Right atrium auricular region (tissue), 2 donors: ENCODE measurements at places on chromosomes 1 and 21.

DNA sequence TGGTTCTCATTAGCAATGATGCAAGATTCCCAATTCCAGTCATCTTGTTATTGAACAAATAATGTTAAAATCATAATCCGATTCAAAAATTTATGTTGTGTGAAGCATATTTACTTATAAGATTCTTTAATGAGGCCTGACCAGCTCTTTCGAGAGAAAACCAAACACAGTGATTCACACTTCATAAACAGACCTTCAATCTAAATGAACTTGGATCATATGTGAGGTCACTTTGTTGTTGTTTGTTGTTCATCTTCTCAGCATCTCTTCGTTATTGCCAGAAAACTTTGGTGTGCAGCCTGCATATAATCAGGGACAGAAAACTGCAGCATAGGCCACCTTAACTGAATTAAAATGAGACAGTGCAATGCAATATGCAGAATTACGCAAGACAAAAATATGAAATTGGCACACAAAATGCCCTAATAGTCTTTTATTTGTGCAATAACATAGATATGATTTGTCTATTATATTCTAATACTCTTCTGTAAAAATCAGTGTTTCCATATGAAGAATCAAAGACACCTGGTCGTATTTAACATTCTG lies 30.1 kb downstream of the NCAM2 start:
- no peak for DNase-seq

DNA sequence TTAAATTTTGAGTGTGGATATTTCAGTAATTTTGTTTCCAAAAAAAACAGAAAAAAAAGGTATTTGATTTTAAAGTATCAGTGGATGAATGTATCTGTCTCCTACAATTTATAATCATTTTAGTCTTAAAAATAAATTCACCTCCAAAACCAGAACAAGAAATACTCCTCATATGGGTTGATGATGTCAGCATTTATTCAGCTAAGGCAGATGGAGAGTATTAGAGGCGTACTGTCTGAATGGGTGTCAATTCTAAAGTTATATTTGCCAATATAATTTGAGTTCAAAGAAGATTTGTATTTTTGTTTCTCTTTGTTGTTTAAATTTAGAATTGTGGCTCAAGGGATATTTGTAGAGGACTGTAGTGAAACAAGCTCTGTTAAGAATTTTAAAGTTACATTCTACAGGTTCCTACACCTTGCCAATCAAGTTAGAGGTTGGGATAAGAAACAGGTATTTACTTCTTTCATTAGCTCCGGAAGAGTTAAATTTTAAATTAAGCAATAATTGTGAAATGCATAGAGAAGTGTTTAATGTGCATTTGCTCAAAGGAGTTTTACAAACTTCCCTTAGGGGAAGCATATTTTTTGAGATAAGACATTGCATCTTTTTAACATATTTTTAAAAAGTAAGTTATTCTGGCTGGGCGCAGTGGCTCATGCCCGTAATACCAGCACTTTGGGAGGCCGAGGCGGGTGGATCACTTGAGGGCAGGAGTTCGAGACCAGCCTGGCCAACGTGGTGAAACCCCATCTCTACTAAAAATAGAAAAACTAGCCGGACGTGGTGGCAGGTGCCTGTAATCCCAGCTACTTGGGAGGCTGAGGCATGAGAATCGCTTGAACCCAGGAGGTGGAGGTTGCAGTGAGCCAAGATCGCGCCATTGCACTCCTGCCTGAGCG lies 1.2 kb downstream of the PLA2G4A start:
- DNase-seq = no peak

GRCh38 chr1:160547422-160547821 lies 24.4 kb upstream of the SLAMF6 start:
- DNase-seq = no peak

GRCh38 chr1:151635479-151636072 lies 23.7 kb downstream of the SNX27 start:
- no peak for DNase-seq

DNA sequence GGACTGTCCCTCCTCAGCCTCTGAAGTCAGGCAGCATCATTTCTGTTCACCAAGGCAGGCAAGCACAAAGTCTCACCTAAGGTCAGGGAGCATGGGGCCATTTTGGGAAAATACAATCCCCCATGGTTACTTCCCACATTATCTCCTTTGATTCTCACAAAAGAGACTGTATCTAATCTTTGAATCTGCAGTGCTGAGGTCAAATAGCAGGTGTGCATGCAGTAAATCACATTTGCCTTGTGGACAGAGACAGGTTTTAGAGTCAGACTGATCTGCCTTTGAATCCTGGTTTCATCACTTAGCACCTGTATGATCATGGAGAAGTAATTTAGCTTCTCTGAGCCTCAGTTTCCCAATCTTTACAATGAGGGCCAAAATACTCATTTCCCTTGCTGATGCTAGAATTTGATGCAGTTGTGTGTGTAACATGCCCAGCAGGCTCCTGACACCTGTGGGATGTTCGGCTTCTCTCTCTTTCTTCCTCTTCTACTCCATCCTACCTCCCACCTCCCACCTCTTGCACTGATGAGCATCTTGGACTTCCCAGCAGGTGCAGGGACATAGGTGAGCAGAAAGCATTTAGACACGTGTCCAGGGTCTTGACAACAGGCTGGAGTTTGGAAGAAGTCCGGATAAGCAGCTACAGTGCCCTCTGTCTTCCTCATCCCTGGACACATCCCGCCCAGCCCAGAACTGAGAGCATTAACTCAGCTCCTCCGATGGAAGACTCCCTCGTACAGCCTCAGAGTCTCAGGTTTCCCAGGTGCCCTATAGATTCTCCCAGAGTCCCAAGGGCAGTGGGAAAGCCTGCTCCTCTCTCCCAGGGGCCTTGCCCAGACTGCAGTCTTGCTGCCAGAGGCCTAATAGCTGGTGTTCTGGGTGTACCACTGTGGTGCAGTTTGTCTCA lies 18.9 kb downstream of the NENF start:
- DNase-seq = no peak

GRCh38 chr21:33121715-33122475 lies 52.0 kb downstream of the OLIG1 start:
- DNase-seq = no peak

- no peak for DNase-seq
These were observed 90.7 kb downstream of the GPR88 start for GRCh38 chr1:100628631-100629081.

- DNase-seq = no peak
These were observed 177.1 kb downstream of the HHAT start for GRCh38 chr1:210505601-210506496.

DNA sequence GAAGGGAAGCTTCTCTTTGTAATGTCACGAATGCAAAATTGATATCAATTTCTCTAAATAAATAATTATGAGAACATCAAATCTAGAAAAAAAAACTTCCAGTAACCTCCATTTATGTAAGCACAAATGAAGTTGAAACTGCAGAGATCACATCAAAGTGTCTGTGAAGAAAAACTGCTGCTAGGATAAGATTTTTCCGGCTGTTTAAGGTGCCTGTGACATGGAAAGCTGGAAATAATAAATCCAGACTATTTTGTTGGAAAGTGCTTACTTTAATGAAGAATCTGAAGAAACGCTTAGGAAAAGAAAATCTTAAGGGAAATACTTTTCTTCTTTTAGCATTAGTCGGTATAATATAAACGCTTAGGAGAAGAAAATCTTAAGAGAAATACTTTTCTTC lies 57.0 kb downstream of the CHRM3 start:
- DNase-seq = no peak

DNA sequence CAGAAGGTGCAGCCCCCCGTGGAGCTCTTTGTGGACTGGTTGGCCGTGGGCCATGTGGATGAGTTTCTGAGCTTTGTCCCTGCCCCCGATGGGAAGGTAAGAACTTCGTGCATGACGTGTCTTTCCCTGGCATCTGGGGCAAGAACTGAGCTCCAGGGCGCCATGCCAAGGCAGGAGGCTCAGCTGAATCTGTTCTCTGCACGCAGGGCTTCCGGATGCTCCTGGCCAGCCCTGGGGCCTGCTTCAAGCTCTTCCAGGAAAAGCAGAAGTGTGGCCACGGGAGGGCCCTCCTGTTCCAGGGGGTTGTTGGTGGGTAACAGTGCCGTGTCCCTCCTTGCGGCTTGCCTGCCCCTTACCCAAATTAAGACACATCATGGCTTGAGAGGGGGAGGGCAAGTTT lies 27.7 kb downstream of the PADI3 start:
- no peak for DNase-seq

DNA sequence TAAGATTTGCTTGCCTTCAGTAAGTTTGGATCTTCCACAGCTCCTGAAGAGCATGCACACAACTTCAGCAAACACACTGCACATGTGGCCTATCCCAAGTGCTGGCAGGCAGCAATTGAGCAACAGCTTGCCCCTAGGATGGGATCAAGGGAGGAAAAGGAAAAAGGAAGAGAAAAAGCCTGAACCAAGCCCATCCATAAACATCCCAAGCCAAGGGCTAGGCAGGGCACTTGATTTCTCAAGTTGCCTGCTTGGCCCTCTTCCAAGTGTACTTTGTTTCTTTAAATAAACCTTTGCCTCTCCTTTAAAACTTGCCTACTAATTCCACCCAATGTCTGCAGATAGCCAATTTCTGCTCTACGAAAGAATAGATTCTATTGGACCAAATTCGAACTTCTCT lies 49.0 kb upstream of the OLFM3 start:
- no peak for DNase-seq

DNA sequence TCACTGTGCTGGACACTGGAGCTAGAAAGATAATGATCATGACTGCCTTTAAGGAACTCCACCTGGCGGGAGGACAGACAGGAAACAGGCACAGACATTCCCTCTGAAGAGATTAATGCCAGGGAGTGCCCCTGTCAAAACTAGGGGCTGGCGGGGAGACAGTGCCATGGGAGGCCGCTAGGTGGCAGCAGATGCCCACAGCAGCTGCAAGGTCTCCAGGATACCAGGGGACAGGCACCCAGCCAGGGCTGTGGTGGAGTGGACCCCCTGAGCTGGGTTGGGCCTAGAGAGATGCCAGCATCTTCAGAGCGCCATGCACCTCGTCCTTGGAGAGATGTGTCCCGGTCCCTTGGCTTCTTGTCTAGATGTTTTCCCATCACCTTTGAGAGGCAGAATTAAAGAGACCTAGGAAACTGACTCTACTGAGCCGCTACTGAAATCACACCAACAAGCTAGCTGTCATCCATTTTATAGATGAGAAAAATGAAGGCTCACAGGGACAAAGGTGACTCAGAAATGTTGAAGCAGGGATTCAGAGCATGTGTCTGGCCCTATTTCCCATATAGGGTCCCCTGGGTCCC lies 3.6 kb downstream of the REN start:
- peak; percentile 78 for DNase-seq

GRCh38 chr1:223712194-223712849 lies at the start of gene CAPN2:
CAPN2 (plus strand) TSS chr1:223712539; CDS start chr1:223712641, 102 bp downstream.
- peak; percentile 80 for DNase-seq

DNA sequence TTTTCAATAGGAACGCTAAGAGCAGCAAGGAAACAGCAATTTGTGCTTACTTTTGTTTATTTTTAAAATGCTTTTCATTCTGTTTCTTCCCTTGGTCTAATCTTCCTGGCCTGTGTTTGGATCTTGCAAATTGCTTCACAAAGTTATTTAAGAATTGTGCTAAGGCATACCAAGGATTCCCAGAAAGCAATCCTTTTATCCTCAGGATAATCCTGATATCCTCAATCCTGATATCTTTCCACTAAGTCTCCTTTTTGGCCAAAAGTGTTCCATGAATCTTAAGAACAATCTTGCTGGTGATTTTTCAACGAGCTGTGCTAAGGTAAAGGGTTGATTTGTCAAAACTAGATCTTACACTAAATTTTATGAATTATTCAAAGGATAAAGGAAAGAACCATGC lies 1577.9 kb downstream of the PLA2G4A start:
- no peak for DNase-seq

- DNase-seq = no peak
These were observed 357.2 kb downstream of the COL11A1 start for GRCh38 chr1:102751111-102751510.

- no peak for DNase-seq
These were observed 104.0 kb upstream of the OLIG2 start for GRCh38 chr21:32921632-32922230.

DNA sequence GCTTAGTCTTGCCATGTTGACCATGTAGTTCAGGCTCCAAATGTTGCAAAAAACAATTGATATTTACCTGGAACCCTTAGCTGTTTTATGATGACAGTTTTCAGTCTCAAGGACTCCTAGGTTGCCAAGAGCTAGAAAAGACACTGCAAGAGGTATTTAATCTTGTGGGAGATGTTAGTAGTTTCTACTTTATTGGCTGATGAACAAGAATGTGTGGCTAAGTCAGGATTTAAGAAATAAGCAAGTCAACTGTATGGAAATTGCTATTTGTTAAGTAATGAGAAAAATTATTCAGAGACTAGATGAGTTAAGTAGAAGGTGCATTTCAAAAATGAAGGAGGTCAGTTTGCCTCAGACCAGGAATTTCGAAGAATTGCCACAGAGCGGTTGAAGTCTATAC lies 639.7 kb upstream of the USP24 start:
- no peak for DNase-seq

- no peak for DNase-seq
These were observed 138.0 kb downstream of the RABGAP1L start for GRCh38 chr1:174297351-174297750.
